ENCODE measurements at places on chromosomes 1 and 21.

- no peak for DNase-seq
Observed at GRCh38 chr1:5758859-5759578, 233.2 kb downstream of the NPHP4 start.

DNA sequence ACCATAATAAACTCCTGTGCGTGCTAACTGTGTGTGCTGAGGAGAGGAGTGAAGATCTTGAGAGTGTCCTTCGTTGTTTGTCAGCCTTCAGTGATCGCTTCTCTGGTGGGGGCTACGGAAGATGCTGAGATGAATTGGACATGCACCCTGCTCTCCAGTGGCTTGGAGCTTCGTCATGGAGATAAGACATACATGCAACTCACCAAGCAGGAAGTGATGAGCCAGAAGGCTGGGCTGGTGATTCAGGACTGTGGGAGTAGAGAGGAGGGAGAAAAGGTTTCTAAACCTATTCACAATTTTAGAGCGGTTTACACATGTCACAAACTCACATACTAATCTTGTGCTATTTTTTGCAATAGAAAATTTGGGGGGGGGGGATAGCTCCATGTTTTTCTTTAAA, 128.9 kb upstream of the ADAR start:
- peak; percentile 50 for DNase-seq

- DNase-seq = no peak
Observed at GRCh38 chr1:230208619-230209261, 141.7 kb downstream of the GALNT2 start.

- peak; percentile 100 for DNase-seq
Observed at GRCh38 chr1:45979074-45979777, 153.2 kb downstream of the PIK3R3 start.

DNA sequence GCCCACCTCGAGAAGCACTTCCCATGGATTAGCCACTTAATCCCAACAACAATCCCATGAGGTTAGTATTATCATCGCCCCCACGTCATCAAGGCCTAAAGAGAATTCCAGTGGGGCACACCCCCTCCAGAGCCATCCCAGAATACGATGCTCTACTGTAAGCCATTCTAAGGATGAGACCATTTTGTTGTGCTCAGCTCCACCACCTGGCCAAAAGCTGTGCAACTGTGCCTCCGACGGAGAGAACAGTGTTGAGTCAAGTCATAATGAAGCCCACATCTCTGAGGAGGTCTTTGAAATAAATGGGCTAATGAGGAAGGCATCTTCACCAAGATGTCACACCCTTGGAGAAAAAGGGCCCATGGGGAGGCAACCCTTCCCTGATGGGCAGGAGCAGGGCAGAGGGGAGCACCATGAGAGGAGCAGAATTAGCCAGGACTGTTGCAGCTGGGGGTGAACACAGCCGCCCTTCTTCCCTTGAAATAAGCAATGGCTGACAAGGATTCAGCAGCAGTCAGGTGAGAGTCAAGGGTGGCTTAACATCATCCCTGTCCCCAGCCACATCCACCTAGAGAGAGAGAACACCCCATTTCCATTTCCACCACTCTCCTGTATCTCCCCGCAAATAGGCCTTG, 14.6 kb downstream of the SYF2 start:
- DNase-seq = no peak

DNA sequence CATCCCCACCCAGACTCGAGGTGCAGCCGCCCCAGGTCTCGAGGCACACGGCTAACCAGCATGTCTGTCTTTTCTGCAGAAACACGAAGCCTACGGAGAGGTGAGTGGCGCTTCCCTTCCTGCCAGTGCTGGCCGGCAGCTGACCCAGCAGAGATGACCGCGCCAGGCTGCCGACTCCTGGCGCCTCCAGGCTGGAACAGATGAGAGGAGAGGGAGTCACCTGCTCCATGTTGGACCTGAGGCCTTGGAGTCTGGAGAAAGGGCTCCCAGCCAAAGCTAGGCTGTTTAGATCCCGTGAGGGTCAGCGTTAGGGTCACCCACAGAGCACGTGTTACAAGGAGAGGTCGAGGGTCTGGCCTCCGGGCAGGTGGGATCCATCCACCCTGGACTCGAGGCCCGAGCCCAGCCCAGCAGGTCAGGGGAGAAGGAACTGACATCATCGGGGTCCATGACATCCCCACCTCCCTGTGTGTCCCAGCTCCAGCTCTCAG, 14.9 kb downstream of the COL6A2 start:
- DNase-seq = no peak

- no peak for DNase-seq
Observed at GRCh38 chr1:2629627-2630497, 3.0 kb downstream of the MMEL1 start.

GRCh38 chr21:37041706-37042271, 31.1 kb downstream of the PIGP start:
- peak; percentile 68 for DNase-seq

DNA sequence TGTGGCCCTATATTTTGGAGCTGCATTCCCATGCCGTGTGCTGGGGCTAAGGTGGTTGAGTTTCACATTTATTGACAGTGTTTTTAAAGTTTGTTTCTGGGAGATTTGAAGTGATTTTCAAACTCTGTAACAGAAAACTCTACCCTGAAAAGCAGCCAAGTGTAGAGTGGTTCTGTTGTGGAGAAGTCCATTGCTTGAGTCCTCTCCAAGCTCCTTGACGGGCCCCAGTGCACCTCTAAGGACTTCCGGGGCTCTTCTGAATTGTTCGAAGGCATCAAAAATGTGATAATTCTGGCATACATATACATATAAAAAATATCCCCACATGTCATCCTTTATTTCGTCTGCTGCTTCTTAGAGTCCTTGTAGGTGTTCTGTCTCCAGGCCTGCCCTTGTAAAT, 5.0 kb downstream of the MYOCOS start:
- no peak for DNase-seq

DNA sequence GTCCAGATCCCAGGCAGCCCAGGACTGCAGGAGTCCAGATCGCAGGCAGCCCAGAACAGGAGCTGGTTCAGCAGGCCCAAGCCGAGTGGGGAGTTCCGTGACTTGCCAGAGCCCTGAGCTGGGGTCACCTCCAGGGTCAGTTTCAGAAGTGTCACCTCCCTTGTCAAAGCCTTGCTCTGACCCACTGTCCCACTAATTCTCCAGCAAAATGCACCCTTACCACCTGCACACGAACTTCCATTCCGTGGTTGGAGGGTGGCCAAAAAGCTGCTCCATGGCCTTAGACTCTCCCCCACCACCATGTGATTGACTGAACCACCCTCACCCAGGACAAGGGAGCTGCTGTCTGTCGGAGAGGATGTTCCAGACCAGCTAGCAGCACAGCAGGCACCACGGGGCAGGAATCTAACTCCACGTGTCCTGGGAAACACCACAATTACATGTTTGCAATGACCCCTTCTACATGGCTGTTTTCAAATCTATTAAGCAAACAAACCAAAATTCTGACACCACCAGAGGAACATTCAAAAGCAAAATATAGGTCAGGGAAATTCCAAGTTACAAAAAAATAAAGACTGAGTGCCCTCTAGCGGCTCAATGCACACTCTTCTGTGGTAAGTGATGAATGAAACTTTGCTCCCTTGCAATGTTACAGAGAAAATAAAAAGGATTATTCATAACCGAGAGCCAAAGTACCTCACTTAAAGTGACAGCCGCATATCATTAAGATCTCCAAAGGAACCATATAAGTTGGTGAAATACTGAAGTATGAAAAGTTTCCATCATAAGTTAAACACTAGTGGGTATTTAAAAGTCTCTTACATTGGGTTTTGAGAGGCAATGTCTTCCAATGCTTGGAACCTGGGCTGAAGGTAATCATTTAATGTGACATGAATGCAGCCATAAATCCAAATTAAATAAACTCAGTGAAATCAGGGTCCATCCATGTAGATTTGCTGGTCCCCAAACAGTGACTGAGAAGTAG, 76.3 kb downstream of the NPHP4 start:
- no peak for DNase-seq

DNA sequence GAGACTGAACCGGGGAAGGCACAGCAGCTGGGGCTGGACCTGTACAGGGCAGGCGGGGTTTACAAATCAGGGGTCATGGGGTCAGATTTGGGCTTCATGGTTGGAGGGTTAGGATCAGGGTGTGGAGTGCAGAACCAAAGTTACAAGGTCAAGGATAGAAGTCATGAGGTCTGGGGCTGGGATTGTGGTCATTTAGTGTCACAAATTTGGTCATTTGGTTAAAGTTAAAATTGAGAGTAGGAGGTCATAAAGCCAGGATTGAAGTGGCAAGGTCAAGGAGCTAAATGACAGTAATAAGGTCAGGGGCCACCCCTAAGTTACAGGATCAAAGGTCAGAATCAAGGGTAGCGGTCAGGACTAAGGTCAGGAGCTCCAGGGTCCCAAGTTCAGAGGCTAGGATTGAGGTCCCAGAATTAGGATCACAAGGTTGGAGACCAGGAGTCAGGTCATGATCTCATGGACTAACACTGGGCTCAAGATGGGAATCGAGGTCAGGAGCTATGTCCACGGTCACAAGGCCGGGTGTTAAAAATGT, 20.4 kb downstream of the SERINC2 start:
- no peak for DNase-seq

DNA sequence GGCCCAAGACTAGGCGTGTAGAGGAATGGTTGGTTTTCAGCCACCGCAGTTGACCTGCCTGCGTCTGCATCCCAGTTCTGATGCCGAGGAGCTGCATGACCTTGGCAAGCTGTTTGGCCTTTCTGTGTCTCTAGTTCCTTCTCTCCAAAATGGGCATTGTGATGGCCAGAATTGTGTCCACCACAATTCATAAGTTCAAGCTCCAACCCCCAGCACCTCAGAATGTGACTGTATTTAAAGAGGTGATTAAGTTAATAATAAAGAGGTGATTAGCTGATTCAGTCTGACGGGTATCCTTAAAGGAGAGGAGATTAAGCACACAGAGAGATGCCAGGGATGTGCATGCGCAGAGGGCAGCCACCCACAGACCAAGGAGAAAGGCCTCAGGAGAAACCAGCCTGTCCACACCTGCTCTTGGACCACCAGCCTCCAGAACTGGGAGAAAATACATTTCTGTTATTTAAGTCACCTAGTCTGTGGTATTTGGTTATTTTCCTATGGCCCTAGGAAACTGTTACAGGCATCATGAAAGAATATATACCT, 28.5 kb downstream of the MAB21L3 start:
- DNase-seq = no peak

DNA sequence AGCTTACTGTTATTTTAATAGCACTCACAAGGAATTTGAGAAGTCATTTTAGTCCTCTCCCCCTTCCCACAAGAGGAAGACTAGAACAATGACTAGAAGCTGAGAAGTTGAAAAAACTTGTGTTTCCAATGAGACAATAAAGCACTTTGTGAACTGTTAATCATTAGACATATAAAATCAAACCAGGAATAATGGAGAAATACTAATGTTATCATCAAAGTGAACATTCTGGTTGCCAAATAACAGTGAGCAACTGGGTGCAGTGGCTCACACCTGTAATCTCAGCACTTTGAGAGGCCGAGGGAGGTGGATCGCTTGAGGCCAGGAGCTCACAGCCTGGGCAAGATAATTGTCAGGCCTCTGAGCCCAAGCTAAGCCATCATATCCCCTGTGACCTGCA, 54.0 kb upstream of the RASAL2 start:
- no peak for DNase-seq

DNA sequence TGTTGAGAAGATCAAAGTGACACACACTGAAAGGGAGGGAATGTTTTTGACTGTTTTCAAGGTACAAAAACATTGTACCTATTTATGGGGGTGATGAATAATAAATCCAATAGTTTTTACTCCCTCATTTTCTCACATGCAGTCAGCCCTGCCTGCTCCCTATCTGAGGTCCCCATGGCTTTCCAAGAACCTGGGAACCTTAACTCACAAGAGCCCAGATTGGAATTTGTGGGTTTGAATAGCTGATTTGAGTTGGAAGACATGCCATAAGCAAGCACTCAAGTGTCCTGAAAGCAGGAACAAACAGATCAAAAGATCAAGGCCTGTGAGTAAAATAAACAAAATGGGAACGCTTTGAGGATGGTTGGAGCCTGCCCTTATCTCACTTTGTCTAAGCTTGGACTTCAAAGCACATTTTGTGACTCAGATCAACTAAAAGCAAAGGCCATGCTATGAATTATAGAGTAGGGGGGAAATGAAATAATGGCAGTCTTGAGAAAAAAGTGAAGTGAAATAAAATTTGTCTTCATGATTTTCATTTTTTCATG, 136.6 kb downstream of the LYPLAL1 start:
- DNase-seq = no peak

- DNase-seq = peak; percentile 47
Observed at GRCh38 chr21:34889676-34890469, 159.2 kb downstream of the RUNX1 start.

DNA sequence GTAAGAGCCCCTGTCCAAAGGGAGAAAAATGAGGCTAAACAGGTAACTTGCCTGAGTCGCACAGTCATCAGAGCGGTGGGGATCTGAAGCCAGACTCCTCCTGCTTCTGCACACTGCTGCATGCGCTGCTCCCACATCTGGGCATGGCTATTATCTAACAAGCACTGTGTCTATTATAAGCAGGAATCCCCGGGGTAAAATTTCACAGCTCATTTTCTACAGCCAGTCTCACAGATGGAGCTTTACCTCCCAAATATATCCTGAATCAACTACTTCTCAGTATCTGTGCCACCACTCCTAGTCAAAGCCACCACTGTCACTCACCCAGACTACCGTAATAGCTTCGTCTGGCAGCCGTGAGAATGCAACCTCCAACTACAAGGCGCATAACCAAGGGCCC, 9.8 kb downstream of the MTOR start:
- DNase-seq = no peak

DNA sequence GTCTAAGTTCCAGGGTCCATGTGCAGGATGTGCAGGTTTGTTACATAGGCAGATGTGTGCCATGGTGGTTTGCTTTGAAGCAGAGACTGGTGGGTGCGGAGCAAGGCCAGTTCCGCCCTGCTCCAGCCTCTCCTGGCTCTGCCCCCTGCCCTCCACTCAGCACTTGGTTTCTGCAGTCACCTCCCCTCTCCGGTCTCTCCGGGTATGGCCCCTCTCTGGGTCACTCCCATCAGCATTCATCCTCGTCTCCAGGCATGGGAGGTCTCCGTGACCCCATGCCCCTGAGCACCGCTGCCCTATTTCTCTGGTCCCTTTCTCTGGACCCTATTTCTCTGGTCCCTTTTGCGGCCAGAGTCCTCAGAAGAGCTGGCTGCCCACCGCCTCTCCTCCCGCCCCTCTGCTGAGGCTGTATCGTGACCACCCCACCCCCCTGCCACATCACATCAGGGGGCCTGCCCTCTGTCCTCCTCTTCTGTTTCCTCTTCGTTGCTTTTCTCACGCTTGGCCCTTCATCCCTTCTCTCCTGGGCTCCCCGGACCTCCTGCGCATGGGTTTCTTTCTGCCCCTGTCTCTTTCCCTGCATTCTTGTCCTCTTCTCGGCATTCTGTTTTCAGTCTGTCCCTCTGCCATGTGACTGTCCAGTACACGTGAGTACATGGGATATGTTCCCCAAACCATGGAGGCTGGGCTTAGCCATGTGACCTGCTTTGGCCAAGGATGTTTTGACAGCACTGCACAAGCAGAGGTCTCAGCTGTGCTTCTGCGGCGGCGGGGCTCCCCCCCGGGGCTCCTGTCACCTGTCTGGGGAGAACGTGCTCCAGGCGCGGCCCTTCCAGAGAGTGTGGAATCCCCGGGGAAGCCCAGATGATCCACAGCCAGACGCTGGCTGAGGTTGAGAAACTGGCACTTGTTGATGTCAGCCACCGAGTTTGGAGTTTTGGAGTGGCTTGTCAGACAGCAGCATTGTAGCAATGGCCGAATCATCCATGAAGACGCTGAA, 54.4 kb upstream of the C1orf174 start:
- DNase-seq = no peak

GRCh38 chr1:119040489-119040888, 52.3 kb upstream of the TBX15 start:
- no peak for DNase-seq

GRCh38 chr1:161511018-161511755, 5.9 kb downstream of the FCGR2A start:
- peak; percentile 92 for DNase-seq

GRCh38 chr1:175508320-175509110, 234.9 kb downstream of the TNR start:
- DNase-seq = no peak
